Purkinje cell (primary cell): ENCODE measurements at places on chromosomes 6 and 20. TPM values are rescaled to one million over a fixed set of nuclear protein-coding genes. Genes with fewer than 3 reads are reported as not detected.

Gene MYL9
- not detected in 2 replicates for polyA plus RNA-seq

Gene PDE7B
- polyA plus RNA-seq = 2.2 and 2.3 TPM in 2 replicates

Gene COL9A1
- polyA plus RNA-seq = 1.8 and 2.4 TPM in 2 replicates

Gene ADGRF5
- 0.06 TPM in 1 of 2 replicates, not detected in the other for polyA plus RNA-seq

Gene COL11A2
- polyA plus RNA-seq = 0.67 and 1.0 TPM in 2 replicates

Gene BPIFB4
- polyA plus RNA-seq = not detected in 2 replicates

Gene IMPG1
- 0.34 and 6.7 TPM in 2 replicates for polyA plus RNA-seq

Gene SLC17A4
- polyA plus RNA-seq = not detected in 2 replicates

Gene CLPSL2
- polyA plus RNA-seq = 1.9 TPM in 1 of 2 replicates, not detected in the other

Gene TBC1D7
- polyA plus RNA-seq = 49.8 and 73.5 TPM in 2 replicates

Gene METTL24
- polyA plus RNA-seq = 1.1 TPM in 1 of 2 replicates, not detected in the other

Gene HDGFL1
- polyA plus RNA-seq = not detected in 2 replicates

Gene CD40
- 0.47 and 1.5 TPM in 2 replicates for polyA plus RNA-seq

Gene SH3BGRL2
- 2.0 and 9.3 TPM in 2 replicates for polyA plus RNA-seq

Gene OR2J2
- polyA plus RNA-seq = not detected in 2 replicates

Gene CRIP3
- 1.6 and 2.4 TPM in 2 replicates for polyA plus RNA-seq

Gene HCK
- polyA plus RNA-seq = not detected in 2 replicates

Gene ZBP1
- not detected in 2 replicates for polyA plus RNA-seq

Gene DNAH8
- polyA plus RNA-seq = not detected in 2 replicates

Gene RBM24
- 1.7 TPM in 1 of 2 replicates, not detected in the other for polyA plus RNA-seq

Gene EFCAB8
- polyA plus RNA-seq = not detected in 2 replicates

Gene C6orf141
- not detected in 2 replicates for polyA plus RNA-seq

Gene TMEM244
- polyA plus RNA-seq = not detected in 2 replicates

Gene NRSN1
- polyA plus RNA-seq = 88.3 and 130 TPM in 2 replicates

Gene LRRC73
- 6.4 and 8.7 TPM in 2 replicates for polyA plus RNA-seq

Gene COL9A3
- polyA plus RNA-seq = 1.3 and 1.8 TPM in 2 replicates

Gene LPA
- polyA plus RNA-seq = not detected in 2 replicates

Gene LRRC1
- 2.9 and 4.6 TPM in 2 replicates for polyA plus RNA-seq

Gene GPX5
- polyA plus RNA-seq = not detected in 2 replicates

Gene ZNF391
- 1.9 and 2.1 TPM in 2 replicates for polyA plus RNA-seq
